NCI-H2081 (cell line): ENCODE measurements at places on chromosomes 12 and 14.

- DNase-seq = no peak
Observed at GRCh38 chr14:88856786-88857366, 32.4 kb downstream of the TTC8 start.

DNA sequence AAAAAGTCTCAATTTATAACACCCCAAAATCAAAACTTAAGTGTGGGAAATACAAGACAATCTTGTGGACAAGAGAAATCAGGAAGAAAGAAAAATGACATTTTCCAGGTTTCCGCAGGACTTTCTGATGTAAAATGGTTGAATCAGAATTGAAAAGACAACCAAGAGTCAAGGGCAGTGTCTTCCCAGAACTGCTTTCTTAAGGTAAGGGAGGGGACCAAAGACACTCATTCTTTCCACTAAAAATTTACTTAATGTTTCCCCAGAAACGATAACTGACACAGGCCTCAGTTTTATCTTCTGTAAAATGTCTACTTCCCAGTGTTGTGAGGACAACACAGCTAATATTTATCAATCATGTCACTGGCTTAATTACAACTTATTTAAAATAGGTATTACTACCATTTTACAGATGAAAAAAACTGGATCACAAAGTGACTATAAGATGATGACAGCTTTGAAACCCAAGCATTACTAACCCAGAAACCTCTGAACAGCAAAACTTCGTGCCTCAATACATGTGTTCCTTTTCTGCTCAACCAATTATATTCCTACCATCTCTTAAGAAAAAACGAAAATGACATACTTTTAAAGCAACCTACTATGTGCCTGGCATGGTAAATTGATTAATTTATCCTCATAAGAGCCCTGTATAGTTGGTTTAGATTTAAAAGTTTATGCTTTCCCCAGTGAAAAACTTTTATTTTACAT is 4.6 kb downstream of the SINHCAF start:
- DNase-seq = no peak

GRCh38 chr12:56220611-56221231 is 1.0 kb downstream of the RNF41 start:
- DNase-seq = no peak

DNA sequence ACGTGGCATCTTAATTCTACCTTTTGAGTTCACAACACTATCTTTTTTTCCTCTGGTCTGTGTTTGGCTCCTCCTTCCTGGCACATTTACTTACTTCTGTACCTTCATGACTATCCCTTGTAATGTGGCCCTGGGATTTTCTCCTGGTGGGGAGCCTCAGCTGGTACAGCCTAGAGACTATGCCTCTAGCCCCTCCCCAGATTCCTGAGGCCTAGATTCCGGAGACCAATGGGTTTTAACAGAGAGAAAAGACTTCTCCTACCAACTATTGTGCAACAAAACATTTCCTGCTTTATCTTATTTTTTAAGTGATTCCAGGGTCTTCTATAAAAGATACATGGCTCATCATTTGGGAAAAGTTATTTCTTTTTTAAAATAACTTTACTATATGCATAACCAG is 216.2 kb upstream of the KRR1 start:
- no peak for DNase-seq

- no peak for DNase-seq
Observed at GRCh38 chr14:64993266-64993930, 6.7 kb downstream of the FNTB start.

DNA sequence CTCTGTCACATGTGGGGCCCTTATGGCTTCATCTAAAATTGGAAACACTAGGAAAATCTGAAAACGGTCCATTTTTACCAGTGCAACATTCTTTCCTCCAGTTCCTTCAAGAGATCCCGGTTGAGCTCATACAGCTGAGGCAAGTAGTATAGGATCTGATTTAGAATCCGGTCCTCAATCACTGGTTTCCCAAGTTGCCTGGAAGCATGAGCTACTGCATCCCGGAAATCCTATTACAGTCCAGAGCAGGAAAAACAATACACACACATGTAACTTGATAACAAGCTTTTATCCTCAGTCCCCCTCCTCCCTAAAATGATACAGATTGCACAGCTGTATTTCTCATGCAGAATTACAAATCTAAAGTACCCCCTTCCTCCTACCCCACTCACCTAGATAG is 67.9 kb upstream of the NR2C1 start:
- no peak for DNase-seq

DNA sequence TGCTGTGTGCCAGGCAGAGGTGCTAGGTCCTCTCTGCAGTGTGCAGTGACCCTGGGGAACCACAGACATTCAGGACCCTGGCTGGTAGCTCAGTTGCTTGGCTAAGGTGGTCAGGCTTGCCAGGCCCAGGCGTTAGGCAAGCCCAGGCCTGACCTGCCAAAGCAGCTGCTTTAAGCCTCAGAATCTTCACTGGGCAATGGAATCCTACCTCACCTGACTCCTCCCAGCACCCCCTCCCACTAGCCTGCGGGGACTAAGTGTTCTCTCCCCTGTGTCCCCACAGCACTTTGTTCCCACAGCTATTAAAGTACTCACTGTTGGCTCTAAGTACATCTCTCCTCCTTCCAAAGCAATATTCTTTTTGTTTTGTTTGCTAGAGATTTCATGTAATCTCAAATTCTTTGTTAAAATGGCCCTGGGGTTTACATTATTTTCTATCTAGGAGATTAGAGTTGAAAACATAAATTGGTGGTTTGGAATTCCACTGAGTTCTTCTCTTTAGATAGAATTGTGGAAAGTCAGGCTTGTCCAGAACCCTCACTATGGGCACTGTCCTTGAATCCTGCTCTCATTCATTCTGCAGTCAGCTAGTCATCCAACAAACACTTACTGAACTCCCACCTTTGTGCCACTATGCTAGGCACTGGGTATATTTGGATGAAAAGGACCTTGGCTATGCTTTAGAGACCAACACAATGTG is 44.4 kb downstream of the DGLUCY start:
- DNase-seq = no peak

DNA sequence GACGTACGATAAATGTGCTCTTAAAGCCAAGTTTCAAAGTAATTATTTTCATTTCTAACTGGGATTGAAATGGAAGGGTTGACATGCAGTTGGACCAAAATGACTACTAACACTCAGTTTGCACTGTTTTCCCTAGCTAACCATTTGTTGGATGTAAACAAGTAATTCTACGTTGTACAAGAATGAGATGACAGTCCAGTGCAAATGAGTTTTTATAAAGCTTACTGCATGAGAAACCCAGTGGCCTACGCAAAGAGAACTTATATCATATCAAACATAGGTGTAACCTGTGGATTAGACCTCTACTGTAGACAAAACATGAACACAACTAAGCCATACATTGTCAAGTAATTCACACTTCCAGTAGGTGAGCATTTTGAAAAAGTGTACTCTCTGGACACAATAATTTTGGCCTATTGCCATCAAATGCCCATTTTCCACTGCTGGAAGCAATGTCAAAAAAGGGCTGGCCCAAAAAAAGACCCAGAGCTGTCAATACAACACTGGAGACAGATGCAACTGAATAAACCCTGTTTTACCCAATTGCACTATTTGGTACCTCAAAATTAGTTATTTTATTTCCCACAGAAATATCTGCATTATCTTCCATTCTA is 12.8 kb downstream of the SLC38A2 start:
- no peak for DNase-seq

DNA sequence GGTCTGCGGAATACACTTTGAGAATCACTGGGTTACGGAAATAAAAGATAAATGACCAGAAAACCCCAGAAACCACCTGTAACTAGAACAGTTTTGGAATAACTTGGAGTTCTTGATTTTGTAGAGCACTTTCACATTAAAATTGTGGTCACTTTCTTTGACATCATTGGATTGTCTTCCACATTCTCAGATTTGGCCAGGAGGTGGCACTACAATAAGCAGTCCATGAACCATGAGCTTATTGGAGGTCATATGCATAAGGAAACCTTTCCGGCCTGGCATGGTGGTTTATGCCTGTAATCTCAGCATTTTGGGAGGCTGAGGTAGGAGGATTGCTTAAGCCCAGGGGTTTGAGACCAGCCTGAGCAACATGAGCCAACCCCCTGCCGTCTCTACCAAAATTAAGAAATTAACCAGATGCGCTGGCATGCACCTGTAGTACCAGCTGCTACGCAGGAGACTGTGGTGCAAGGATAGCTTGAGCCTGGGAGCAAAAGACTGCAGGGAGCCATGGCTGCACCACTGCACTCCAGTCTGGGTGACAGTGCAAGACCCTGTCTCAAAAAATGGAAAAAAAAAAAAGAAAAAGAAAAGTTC is 107.7 kb upstream of the CAND1 start:
- DNase-seq = peak; percentile 43

DNA sequence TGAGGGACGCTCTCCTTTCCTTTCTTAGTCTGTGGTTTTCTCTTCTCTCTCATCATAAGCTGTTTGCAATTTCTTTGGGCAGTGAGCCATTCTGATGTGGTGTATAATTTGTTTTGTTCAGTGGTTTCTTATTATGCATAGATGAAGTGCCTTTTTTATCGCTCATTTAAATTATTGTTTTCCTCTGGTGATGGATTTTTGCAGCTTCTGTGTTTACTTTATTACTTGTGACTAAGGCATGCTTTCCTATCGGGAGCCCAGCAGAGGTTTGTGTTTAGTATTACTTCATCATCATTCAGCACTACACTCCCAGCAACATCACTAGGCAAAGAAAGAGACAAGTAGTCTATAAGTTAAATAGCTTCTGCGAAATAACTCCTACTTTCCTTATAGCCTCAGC is 586.6 kb upstream of the NOVA1 start:
- DNase-seq = peak; percentile 12

DNA sequence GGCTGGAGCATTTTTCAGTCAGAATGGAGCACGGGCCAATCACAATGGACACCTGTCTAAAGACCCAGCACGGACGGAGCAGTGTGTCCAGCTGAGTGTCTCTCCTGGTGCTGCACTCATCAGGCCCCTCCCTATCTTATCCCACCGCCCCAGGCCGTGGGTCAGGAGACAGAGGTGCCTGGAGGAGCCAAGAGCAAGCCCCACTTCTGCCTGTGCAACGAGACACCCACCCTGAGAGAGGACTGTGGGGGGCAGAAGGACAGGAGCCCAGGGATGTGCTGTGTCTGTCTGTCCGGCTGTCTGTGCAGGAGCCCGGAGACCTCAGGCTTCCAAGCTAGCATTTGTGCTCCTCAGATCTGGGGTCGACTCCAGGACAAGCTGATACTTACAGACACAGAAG is 69.6 kb upstream of the SFSWAP start:
- DNase-seq = no peak

DNA sequence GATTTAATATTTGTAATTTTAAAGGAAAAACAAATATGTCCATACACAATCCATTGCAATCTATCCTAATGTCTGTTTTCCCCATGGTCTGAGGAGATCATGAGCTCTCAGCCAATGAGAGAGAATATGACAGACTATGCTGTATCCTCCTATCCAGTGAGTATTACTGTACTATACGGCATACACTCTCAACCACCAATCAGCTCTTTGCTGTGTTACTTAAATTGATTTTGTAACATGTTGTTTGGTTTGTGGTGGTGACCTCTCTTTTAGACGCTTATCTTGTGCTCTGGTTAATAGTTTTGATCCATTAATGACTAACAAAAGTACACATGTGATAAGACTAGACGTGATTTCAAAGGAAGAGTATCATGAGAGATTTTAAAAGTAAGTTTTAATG is 231.5 kb upstream of the FOXN3 start:
- no peak for DNase-seq

DNA sequence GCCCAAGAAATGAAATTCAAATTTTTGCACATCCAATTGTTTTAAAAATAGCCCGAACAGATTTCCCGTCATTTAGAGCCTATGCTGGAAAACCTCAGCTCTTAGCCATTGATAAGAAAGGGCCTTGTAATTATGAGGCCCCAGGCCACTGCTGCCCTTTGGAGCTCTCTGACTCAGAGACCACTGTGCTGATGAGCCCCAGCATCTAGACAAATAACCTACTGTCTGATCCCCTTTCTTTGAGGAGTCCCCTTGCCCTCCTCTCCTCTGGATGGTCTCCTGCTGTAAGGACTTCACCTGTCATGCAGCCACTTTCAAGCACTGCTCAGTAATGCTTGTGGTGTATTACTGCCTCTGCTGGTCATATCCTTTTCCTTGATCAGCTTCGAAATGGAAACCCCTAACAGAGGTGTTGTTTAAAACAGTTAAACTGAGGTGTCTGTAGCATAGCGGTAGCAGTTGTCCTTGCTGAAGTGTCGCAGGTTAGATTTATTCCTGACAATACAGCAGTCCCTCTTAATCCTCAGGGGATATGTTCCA is 159.9 kb upstream of the SRRM4 start:
- DNase-seq = no peak

DNA sequence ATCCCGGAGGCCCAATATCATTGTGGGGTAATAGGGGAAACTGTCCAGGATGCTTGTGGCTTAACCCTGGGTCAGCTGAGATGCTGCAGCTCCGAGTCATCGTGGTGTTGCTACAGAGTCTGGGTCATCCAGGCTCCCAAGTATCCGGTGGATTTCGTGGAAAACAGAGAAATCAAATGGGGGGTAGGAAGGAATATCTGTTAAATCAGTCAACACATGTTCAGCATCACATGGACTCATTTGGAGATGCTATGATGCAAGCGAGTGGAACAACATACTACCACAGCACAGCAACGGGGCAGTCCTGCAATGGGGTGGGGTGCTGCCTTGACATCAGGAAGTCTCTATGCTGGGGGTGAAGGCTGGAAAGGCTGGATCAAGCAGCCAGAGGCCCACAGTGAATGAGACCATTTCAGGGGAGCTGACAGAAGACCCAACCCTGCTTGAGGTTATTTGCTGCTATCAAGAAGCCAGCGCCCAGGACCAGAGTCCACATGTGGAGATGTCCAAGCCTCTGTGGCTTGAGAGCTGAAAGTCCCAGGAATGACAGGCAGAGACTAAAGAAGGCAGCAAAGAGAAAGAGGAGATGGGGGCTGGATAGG is 22.9 kb downstream of the VDR start:
- no peak for DNase-seq

GRCh38 chr12:132357623-132358186 is 28.3 kb upstream of the GALNT9 start:
- DNase-seq = no peak
